ENCODE measurements at places on chromosomes 1 and 21.

DNA sequence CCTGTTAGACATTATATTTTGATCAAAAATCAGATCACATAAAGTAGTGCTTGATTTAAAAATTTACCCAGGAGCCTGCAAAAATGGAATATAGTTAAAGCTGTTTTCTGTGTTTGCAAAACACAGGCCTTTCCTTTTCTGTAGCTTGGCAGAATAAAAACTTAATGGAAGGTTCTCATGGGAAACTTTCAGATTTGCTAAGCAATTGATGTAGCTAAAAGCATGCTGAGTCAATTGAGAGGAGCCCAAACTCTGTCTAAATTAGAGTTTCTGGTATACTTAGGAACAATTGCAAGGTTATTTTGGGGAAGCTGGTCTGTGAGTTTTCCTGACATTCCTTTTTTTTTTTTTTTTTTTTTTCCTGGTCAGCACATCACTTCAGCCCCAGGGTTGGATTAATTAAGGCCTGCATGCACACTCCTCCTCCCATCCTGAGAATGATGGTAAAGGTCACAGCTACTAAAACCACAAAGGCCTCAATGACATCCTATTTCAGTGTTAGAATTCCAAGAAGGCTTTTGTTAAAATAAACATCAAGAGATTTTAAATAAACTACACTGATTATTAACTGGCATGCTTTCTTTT lies 608.7 kb downstream of the PLPP3 start:
- DNase-seq, result no peak

DNA sequence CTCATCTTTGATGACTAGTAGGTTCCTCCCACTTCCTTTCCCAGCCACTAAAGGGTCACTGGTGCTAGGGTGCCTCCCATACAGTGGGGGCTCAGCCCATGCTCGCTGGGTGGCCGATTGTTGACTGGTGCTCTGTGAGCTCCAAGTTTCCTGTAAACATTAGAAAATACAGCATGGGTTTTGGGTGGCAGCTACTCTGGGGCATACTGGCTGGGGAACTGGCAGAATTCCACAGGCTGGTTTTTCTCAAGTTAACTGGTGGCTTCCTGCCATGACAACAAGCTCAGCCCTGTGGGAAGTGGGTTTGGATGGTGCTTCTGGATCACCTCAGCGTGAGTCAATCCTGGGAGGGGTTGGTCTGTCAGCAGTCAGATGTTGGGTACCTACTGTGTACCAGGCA lies 28.7 kb upstream of the CRNN start:
- DNase-seq, result no peak

GRCh38 chr21:44496564-44497550 lies 41.5 kb downstream of the LRRC3 start:
- DNase-seq, result no peak

- no peak for DNase-seq
These were observed 115.8 kb downstream of the DUSP10 start for GRCh38 chr1:221626041-221626440.

DNA sequence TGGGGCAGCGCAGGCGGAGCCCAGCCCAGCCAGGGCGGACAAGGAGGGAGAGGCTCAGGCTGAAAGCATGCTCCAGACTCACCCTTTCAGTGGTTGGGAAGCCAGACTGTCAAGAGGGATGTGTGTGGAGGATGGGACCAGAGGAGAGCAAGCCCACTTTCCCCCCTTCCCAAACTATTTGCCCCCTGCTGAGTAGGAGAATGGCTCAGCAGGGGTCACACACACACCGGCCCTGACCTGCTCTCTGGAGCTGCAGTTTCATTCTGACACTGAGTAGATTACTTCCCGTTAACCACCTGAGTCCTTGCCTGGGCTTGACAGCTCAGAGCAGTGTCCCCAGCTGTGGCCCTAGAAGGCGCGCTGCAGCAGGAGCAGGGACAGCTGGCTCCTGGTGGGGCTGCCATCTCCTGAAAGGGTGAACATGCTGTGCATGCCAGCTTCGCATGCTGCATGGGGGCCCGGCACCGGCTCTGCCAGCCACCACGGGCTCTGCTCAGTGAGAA lies 51.6 kb upstream of the CNTN2 start:
- DNase-seq, result no peak

DNA sequence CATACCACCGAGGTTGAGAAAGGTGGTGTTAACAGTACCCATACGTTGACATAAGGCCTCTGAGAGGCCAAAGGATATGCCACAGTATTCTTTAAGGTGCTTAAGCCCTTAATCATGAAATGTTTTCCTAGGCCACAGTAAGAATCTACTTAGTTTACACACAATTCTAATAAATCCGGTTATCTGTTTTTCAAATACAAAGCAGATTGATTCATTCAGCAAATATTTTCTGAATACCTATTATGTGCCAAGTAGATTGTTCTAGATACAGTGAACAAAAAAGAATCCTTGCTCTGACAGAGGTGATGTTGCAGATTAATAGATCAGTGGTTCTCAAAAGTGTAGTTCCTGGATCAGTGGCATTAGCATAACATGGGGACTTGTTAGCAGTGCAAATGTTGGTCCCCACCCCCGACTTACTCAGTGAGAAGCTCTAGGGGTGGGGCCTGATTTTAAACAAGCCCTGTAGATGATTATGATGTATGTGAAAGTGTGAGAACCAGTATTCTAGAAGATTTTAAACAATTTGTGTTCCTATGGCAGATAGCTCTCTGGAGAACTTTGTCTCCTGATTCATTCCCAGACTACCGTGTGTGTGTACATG lies 61.6 kb downstream of the NFIA start:
- no peak for DNase-seq
